ENCODE measurements at places on chromosomes 6 and 20.

- DNase-seq = peak; percentile 29
Measured at GRCh38 chr20:33947709-33948295, 45.9 kb upstream of the RALY start.

DNA sequence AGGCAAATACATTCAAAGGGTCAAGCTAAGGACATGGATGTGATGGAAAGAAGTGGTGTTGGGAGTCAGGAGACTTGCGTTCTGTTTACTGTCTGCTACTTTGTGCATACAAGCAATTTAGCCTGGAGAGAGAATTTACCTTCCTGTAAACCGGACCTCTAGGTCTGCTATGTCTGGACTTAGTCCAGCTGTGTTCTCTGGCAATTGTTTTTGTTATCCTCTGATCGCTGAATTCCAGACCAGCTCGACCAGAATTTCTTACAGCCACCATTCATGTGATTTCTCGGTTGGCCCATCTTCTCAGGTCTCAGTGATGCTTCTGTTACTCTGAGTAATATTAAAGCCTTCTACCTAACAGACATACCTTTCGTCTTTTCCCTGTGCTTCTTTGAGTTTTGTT is 75.2 kb downstream of the LRRC1 start:
- DNase-seq = no peak

GRCh38 chr6:99591673-99592364 is 14.8 kb upstream of the PRDM13 start:
- DNase-seq = no peak

DNA sequence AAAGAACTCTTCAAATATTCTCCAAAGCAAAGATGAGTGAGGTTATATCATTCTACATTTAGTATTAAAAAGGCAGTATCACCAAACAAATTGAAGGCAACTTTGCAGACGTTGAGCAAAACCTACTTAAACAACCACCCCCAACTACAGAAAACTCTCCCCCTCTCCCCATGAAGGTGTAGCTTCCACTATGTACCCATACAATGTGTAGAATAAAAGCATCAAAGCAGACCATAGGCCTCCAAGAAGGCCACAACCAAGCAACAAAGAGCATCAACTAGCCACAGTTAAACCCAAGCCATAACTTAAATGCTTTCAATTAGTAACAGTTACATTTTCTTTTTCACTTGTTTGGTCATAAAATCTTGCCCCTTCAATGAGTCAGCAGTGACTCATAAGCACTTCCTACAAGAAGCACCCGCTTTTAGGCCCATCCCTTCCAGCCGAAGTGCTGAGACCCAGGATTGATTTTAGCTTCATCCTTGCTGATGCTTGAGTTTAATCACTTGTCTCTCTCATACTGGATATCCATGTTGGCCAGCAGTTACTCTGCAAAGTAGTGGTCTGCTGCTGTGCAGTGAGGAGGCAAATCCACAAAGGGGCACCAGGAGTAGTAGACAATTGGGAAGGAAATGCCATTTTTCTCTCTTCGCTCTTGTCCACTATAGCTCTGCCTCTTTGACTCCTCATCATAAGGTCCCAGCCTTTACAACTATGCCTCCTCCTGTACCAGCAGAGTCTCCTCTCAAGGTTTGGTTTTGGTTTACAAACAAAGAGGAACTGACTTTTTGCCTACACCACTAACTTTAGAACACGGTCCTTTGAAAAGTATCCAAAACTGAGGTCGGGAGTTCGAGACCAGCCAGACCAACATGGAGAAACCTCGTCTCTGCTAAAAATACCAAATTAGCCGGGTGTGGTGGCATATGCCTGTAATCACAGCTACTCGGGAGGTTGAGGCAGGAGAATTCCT is 8.4 kb upstream of the NUP153 start:
- no peak for DNase-seq

DNA sequence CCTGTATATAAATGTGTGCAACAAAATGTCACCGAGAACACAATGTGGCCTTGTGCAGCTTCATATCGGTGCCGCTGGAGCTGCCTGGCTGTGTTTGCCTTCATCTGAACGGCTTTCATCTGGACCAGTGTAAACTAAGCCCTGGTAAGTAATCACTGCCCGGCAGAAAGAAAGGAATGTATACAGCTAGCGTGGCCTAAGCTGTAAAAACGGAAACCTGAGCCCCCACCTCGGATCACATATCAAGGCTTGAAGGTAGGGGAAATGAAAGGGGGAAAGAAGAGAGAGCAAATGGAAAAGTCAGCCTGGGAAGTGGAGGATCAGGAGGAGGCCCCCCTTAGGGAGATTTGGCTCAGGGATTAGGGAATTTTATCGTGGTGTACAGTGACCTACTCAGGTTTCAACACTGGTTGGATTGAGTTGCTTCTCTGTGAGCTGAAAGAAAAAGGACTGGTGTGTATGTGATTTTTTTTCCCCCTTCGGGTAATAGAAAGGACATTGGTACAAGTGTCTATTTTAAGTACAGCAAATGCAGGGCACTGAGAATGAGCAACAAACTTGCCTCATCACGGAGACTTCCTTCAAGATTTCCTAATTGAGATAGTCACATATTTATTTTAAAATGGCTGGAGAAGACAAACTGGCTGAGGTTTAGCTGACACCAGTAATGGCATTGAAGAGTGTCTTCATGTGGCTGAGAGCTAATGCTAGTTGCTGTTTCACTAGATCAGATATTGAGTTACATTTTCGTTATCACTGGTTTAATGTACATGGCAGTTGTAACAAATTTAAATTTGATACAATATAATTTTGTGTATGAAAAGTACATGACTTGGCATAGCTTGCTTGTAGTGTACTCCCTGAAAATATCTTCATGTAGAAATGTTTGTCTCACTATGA is 3.5 kb downstream of the SOBP start:
- no peak for DNase-seq

DNA sequence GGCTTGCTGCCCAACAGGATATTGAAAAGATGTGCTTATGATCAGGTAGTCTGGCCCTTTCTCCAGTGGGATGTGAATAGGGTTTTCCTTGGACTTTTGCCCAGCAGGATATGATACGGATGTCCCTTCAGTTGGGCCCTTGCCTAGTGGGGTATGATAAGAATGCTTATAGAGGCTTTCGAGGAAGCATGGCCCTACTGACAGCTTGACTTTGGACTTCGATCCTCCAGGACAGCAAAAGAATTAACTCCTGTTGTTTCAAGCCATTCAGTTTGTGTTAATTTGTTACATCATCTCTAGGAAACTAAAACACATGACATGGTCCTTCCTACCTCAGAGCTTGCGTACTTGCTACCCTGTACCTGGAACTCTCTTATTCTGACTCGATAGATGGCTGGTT is 9.7 kb upstream of the ZNF334 start:
- DNase-seq = no peak

GRCh38 chr6:52221302-52221701 is 23.0 kb downstream of the IL17F start:
- DNase-seq = no peak

DNA sequence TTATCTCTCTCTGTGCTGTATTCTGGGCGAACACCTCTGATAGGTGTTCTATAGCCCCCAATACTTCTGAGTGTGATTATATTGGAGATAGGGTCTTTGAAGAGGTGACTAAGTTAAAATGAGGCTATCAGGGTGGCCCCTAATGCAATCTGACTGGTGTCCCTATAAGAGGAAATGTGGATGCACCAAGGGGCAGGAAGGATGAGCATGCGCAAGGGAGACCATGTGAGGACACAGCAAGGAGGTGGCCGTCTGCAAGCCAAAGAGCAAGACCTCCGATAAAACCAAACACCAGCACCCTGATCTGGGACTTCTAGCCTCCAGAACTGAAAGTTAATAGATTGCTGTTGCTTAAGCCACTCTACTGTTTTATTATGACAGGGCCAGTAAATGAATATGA is 69.2 kb downstream of the CHMP4B start:
- no peak for DNase-seq

GRCh38 chr6:15260099-15260821 is 14.4 kb downstream of the JARID2 start:
- DNase-seq = no peak

DNA sequence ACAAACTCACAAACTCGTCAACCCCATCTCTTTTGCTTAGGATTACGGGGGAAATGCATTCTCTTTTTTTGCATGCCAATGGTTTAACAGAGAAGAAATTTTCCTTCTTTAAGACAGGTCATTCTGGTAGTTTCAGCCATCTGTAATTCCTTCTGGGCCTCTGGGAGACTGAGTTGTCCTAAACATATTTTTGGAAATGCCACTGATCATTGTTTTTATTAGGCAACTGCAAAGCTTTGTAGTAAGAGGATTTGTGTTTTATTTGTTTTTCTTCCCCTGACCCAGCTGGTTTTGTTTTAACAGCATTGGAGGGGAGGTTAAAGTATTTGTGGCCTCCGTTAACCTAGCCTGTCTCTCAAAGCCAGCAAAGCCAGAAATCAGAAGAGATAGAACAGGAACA is 73.1 kb upstream of the ISM1 start:
- DNase-seq = no peak

Data from activated CD4-positive, alpha-beta T cell treated with anti-CD3 and anti-CD28 coated beads, Interleukin-2, amount 50 U/mL, for 1 hour (primary cell).